Coronary artery (tissue), 2 donors: ENCODE measurements at places on chromosomes 2 and 18.

- no peak for DNase-seq
These were observed 105.6 kb upstream of the UXS1 start for GRCh38 chr2:106299696-106300095.

DNA sequence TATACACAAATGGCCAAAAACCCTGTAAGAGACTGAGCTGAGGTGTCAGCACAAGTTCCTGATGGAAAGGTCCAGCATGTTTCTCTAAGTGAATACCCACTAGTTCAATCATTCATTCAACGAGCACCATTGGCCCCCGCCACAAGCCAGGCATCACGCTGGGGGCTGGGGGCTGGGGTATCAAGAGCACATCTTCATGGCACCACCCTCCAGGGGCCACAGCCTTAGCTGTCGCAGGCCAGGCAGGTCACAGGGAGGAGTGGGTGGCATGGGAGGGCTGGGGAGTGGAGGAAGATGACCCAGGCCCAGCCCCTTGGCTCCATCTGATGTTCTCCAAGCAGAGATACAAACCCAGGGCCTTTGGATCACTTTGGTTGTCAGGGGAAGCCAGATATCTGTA is 97.9 kb downstream of the ACKR3 start:
- peak; percentile 72 for DNase-seq

GRCh38 chr2:104473546-104473945 is 380.4 kb upstream of the POU3F3 start:
- no peak for DNase-seq

- DNase-seq, result no peak
These were observed 87.4 kb upstream of the MSTN start for GRCh38 chr2:190149908-190150307.

- no peak for DNase-seq
These were observed 17.7 kb upstream of the IGFBP2 start for GRCh38 chr2:216615298-216616082.

DNA sequence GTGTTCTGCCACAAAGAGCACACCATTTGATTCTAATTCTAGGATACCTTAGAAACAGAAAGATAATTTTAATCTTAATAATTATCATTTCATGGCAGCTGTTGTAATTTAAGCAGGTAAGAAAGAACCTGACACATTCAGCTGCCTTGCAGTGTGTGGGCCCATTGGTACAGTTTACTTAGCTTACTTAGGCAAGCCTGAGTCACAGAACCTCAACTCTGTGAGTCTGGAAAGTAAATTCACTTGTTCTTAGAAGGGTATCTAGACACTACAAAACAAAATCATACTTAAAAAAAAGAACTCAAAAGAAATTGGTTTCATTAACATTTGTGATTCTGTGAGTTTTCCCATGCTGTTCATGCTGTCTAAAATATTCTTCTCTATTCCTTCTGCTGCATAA is 956.3 kb upstream of the SLC39A10 start:
- no peak for DNase-seq

DNA sequence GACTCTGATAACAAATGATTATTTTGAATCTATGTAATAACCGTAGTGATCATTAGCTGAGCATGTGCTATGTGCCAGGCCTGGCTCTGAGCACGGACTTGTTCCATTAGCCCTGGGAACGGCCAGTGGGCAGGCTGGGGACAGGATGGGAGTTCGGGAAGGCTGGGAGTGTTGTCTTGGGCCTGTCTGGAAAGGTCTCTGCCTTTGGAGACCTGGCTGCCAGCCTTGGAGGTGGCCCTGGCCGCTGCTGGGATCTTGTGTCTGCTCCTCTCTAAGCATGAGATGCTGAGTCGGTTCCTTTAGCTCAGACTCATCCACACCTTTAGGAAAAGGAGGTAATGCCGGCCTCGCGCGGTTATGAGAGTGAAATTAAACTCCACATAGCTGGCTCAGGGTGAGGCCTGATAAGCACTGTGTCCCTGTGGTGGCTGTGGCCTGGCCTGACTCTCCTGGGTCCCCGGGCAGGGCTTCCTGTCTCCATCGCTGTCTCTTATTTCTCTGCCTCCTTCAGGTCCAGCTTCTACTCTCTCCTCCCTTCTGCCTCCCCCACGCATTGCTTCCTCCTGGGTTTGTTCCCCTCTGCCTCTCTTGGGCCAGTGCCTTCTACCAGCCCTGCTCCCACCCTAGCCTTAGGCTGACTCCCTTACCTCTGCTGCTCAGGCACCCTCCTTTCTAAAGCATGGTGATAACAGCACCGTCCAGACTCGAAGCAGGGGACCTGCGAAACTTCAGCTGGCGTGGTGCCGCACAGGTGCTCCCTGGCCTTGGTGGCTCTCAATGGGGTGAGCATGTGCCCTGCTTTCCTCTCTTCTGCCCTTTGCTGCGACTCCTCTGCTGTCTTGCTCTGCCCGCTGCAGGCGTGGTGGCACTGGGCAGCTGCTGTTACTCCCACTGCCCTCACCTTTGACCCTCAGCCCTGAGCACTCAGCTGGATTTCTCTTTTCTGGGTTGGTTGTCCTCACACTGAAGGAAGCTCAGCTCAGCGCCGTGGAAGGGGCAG is 41.8 kb downstream of the NCK2 start:
- DNase-seq, result no peak

GRCh38 chr18:49127471-49128190 is 176.9 kb upstream of the SMAD7 start:
- no peak for DNase-seq
